ENCODE measurements at places on chromosomes 11 and 22.
A peak's percentile ranks its signal among the peaks of the same experiment; 100 is the strongest.

DNA sequence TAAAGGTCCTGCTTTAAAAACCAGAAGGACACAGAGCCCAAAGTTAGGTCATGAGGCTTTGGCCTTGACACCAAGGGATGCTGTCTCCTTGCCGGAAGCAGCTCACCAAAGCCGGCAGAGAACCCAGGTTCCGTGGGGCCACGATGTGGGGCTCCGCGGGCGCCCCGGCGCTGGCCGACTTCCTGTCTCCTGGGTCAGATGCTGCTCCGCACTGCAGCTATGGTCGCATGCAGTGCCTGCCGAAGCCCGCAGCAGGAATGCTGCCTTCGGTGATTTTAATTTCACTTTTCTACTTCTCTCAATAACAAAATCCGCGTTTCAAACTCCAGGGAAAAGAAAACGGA, 454 bp upstream of the OTUB1 start:
- DNase-seq = peak; percentile 60

DNA sequence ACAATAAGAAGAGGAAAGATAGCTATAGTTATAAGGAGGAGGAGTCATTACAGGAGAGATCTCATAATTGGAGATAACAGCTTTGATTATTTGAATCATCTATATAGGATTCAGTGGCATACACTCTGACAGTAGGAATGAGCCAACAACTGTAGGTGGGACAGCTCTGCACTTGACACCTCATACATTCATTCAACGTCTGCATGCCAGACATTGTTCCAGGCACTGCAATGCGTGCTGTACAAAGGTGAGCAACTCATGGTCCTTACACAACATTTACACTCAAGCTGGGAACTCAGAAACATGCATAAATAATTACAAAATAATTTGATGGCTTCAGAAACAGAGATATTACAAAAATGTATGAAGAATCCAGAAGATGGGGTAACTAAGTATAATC, 154.3 kb downstream of the MSANTD4 start:
- DNase-seq = no peak

- DNase-seq = peak; percentile 47
Observed at GRCh38 chr11:128745311-128746136, 51.7 kb downstream of the FLI1 start.

GRCh38 chr11:128527046-128527445, 60.3 kb downstream of the ETS1 start:
- no peak for DNase-seq

GRCh38 chr11:33778675-33779074, 4.4 kb upstream of the FBXO3 start:
- no peak for DNase-seq

DNA sequence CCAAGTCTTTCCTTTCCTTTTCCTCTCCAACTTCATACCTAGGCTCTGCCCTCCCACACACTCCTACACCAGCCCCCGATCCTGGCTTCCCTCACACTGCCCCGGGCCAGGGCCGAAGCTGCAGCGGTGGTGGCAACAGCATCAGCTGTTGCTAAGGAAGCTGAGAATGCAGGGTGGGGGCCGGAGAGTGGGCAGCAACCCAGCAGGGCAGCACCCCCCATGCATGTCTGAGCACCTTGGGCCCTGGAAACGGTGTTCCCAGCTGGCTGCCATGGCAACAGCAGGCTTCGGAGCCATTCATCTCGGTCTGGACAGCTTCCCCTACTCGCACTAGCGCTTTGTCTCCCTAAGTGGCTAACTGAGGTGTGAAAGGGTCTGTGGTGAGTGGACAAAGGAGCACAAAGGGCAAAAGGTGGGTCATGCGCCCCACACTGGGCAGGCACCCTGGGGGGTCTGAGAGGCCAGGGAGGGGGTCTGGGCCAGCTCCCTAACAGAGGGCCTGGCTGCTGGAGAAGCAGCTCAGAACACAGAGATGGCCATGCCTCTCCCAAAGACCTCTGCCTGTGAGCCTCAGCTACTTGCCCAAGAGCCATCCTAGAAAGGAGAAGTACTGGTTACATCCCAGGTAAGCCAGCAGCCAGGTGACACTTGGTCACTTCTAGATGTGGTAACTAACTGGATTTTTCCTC, 42.1 kb upstream of the JAM3 start:
- DNase-seq = no peak

DNA sequence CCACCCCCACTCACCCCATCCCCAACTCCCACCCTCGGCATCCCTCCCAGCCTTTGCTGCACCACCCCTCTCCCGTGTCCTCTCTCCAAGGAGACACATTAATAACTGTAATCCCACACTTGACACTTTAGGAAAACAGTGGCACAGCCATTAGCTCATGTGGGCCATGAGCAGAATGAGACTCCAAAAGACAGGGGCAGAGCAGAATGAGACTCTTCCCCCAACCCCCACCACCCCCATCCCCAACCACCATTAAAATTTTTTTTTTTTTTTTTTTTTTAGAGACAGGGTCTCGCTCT, 6.2 kb upstream of the SLCO2B1 start:
- DNase-seq = no peak

DNA sequence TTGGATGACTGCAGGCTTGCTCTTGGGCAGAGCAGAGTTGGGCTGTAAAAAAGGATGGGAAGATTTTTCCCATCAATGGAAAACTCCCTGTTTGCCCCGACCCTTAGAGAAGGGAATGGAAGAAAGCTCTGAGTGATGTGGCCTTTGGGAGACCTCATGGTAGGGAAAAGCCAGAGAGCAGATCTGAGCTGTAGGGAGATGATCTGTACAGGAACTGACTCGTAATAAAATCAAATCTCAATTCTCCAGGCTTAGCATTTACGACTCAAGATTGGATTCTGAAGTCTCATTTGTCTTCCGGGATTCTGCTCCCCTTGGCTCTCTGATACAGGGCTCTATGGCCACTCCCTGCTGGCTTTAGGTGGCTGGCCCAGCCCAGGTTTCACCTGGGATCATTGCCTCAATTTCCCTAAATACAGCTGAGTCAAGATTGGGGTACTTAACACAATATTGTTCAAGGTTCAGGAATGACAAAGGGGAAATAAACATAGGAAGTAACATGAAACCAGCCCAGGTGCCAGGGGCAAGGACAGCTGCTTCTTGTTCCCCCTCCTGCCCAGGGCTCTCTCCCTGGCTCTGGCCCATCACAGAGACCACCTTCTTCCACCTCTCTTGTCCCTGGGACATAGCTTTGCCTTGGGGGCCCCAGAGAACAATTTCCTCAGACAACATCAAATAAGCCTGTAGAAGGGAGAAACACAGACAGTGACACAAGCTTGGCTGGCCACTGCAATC, 38.4 kb upstream of the THY1 start:
- no peak for DNase-seq

DNA sequence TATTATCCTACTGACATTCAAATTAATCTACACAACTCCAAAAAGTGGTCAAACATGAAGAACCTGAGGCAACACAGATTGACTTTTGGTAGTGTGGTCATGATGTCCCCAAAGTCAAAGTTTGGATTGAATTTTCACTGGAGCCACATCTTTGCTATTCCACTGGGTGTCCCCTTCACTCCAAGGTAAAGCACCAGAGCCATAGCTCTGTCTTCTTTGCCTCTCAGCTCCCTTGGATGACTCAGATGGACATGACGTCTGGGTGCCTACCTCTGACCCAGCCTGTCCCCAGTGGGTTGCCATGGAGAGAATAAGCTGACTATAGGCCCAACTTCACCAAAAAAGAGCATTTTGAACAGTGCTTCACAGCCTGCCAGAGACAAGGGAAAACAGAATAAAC, 57.4 kb upstream of the ARHGAP42 start:
- DNase-seq = no peak

- no peak for DNase-seq
Observed at GRCh38 chr11:38296211-38296776, 1698.3 kb upstream of the RAG2 start.

- no peak for DNase-seq
Observed at GRCh38 chr11:113506893-113507292, 31.7 kb upstream of the DRD2 start.

- DNase-seq = no peak
Observed at GRCh38 chr11:80024119-80024518, 583.3 kb upstream of the TENM4 start.

DNA sequence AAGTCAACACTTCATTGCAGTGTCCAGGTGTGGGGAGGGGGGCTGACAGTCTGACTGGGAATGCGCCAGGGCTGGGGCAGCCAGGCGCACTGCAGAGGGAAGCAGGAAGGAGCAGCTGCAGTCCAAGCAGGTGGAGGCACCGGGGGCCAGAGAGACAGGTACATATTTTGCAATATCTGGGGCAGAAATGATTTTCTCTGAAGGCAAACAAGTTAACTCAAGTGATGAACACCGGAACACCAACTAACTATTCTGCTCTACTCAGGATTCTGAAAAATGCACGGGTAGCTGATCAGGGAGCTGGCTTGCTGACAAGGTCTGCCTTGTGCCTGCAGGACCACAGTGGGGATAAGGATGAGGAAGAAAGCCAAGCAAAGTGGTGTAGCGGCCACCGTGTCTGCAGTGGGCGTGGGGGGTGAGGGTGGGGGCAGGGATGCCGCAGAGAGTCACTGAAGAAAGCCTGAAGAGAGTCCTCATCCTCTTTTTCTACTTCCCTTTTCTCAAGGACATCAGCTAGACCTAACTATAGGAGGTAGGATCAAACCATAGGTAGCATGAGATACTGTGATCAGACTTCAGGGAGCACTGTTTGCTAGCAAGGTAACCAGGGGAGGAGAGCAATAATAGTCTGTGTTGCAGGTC, 83.4 kb downstream of the SCN3B start:
- DNase-seq = peak; percentile 27

- no peak for DNase-seq
Observed at GRCh38 chr11:113562981-113563461, 87.8 kb upstream of the DRD2 start.

DNA sequence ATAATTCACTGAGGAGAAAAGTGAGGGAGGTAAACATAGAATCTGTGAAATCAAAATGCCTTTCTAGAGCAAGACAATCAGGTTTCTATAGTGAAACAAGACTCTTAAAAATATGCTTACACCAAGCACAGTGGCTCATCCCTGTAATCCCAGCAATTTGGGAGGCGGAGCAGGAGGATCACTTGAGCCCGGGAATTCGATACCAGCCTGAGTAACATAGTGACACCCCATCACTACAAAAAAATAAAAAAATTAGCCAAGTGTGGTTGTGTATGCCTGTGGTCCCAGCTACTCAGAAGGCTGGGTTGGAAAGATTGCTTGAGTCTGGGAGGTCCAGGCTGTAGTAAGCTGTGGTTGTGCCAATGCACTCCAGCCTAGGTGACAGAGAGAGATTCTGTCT, 43.2 kb upstream of the ME3 start:
- no peak for DNase-seq

GRCh38 chr11:122653916-122654585, 1.5 kb upstream of the UBASH3B start:
- no peak for DNase-seq

DNA sequence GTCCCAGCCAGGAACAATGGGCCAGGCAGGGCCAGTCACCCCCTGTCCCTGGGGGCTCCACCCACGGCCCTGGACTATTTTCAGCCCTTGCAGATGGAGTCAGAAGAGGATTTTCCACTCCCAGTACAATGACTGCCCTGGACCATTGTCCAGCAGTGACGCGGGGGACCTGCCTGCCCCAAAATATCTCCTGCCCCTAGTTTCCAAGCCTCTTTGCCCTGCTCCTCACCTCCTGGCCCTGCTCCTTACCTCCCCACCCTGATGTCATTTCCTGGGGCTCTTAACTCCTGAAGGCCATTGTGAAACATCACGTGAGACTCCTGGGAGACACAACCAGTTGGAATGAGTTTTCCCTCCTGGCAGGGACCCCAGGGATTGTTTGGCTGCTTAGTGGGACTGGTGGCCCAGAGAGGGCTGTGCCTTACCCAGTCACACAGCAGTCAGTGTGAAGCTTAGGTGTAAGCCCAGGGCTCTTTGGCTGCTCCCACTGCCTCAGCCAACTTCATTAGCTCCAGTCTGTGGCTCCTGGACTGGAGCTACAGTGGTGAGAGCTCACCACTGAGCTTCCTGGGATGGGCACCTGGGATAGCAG, 22.2 kb downstream of the P2RY2 start:
- DNase-seq = no peak

- no peak for DNase-seq
Observed at GRCh38 chr11:2958251-2958650, 29.0 kb upstream of the PHLDA2 start.

DNA sequence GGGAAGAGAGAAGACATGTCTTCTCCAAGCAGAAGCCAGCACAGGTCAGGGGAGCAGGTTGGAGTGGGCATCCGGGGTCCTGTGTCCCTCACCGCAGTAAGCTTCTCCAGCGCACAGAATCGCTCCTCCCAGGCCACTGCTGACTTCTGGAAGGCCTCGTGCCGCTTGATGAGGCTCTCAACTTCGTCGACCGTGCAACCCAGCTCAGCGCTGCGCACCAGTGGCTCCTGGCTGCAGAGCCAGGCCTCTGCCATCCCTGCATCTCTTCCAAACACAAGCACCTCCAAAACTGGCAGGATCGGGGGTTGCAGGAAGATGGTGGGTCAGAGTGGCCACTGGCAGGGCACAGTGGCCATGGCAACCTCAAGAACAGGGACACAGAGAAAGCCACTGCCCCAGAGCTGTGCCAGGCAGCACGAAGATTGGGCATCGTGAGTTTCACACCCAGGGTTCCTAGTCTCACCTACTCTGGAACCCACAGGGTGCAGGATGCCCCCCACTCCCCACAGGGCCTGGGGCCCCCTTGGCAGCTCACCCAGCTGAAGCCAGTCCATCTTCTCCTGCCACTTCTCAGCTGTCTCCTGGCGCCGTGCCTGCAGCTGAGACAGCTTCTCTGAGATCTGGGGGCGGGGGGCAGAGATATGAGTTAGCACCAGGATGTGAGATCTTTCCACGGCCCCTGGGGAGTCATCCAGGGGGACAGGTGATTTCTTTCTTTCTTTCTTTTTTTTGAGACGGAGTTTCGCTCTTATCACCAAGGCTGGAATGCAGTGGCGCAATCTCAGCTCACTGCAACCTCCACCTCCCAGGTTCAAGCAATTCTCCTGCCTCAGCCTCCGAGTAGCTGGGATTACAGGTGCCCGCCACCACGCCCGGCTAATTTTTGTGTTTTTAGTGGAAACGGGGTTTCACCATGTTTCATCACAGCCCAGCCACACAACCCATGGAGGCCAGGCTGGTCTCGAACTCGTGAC, 11.2 kb upstream of the RBM4B start:
- no peak for DNase-seq

DNA sequence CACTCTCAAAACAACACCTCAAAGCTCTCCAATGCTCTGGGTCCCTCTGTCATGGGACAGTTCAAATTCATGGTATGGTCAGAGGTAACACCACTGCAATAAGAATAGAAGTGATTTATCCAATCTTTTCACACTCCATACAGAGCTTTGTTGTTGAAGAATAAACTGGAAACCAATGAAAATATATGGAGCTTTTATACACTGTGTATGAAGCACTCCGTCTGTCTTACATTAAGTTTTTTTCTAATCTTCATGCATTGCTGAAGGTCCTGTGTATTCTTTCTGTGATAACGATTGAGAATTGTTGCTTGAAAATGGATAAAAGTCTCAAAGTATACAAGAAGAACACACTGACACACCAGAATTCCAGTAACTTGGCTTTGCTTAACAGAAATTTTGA, 603.7 kb upstream of the LUZP2 start:
- no peak for DNase-seq

DNA sequence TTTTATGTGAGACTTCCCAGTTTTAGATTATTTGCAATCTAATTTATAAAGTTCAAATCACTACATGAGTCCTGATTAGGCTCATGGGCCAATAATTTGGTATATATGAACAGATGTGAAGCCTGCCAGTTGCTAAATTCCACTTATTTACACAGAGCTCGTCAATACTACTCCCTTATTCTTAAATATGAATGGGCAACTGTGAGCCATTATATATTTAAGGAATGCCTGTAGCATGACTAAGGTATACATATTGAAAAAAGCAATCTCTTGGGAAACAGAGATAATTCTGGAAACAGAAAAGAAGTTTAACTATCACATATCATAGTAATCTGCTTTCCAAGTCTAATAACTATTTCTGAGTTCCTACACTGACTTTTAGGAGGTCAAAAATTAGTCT, 27.0 kb downstream of the RBMXL2 start:
- DNase-seq = no peak
